SHP77 (cell line): ENCODE measurements at places on chromosomes 4 and X.

GRCh38 chr4:56240554-56241174, 146.6 kb downstream of the AASDH start:
- DNase-seq: no peak

DNA sequence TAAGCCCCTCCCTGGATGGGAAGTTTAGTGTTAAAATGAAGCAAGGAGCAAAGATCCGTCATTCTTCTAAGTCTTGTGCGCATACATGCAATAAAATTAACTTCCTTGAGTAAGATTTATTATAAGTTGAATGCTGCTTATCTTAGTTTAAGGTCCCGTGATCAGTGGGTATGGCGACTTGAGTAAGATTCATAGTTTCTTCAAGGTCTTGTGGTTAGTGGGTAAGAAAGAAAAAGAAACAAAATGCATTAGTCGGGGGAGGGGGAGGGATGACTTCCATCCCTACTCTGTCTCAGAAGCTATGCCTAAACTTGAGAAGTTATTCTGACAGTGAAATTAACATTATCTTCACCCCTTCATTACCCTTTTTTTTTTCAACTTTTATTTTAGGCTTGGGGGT, 127.3 kb upstream of the MAGEB16 start:
- DNase-seq: no peak

DNA sequence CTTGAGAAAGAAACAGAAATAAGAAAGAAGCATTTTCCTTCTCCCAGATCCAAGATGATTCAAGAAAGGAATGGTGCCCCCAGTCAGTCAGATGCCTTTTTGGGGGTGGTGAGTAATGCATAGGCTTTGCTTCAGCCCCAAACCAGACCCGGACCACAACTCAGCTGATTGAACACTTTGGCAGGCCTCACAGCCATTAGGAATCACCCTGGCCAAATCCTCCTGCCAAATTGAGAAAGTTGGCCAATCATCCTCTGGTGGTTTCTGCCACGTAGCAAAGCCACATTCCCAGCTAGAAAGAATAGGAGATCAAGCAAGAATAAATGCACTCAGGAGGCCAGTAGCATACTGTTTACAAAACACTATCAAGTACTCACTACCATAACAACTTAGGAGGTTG, 33.7 kb downstream of the FRMD7 start:
- DNase-seq: no peak

- DNase-seq: no peak
These were observed 96.8 kb upstream of the FRAS1 start for GRCh38 chr4:77960367-77960766.

- DNase-seq: no peak
These were observed 57.0 kb upstream of the SLC25A4 start for GRCh38 chr4:185086053-185086452.

GRCh38 chrX:2652106-2652505, 39.0 kb upstream of the CD99 start:
- DNase-seq: no peak

- DNase-seq: no peak
These were observed 77.0 kb downstream of the GPC3 start for GRCh38 chrX:133908223-133908955.
